ENCODE measurements at places on chromosomes 1 and 21. TPM values are rescaled to one million over a fixed set of nuclear protein-coding genes. Genes with fewer than 3 reads are reported as not detected.

The OVAAL gene
- not detected for total RNA-seq

GRCh38 chr1:154998818-154999570, 3.6 kb upstream of the ZBTB7B start:
- no peaks in the 10 kb centered on the region for H3K27me3 ChIP-seq
- DNase-seq: peak; percentile 82
- peak overlapping the region; percentile 96 for H3K27ac ChIP-seq
- H3K4me1 ChIP-seq: peaks cover 36% of the 10 kb centered on the region
- peak overlapping the region; percentile 97 for H3K4me3 ChIP-seq
- H3K36me3 ChIP-seq: no peaks in the 10 kb centered on the region

The CLEC20A gene
- not detected for total RNA-seq

GRCh38 chr1:219529116-219529515, 83.8 kb downstream of the ZC3H11B start:
- H3K4me1 ChIP-seq: peaks cover 4% of the 10 kb centered on the region
- no peak for DNase-seq
- H3K27me3 ChIP-seq: no peaks in the 10 kb centered on the region
- H3K27ac ChIP-seq: no peak overlapping the region

The KRTAP13-2 gene
- 10.7 TPM for total RNA-seq

DNA sequence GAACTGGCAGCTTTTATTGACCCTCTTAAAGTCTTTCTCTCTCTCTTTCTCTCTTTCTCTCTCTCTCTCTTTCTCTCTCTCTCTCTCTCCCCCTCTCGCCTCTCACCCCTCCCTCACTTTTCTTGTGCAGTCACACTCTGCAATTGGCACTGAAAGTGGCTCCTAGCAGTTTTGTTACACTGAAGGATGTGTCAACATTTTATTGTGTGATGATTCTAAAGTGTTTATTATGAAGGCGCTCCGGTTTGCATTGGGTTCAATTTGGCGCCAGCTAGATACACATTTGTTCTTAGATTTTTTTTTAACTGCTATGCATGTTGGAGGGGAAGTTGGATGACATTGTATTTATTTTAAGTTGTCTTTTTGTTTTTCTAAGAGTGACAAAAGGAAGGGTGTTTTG, 64.0 kb upstream of the CHRM3 start:
- no peaks in the 10 kb centered on the region for H3K27me3 ChIP-seq
- H3K4me1 ChIP-seq: no peaks in the 10 kb centered on the region
- H3K4me3 ChIP-seq: no peak overlapping the region
- H3K36me3 ChIP-seq: no peaks in the 10 kb centered on the region
- H3K27ac ChIP-seq: no peak overlapping the region
- DNase-seq: no peak

DNA sequence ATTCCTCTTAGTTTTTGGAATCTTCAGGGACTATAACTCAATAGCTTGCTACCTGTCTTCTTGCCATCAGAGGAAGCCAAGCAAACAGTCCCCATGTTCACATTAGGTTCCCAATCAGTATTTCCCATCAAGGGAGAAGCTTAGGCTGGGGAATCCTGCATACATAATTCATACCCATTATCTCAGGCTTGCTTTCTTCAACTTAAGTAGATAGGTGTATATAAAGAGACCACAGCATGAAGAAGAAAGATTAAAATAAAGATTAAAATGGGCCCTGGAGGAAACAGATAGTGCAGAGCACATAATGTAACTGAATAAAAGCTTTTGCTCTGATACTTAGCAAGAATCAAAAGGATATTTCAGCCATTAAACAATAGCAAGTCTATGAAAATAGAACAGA, 29.0 kb upstream of the KCNK1 start:
- no peaks in the 10 kb centered on the region for H3K27me3 ChIP-seq
- no peaks in the 10 kb centered on the region for H3K4me1 ChIP-seq
- DNase-seq: no peak
- no peaks in the 10 kb centered on the region for H3K36me3 ChIP-seq

DNA sequence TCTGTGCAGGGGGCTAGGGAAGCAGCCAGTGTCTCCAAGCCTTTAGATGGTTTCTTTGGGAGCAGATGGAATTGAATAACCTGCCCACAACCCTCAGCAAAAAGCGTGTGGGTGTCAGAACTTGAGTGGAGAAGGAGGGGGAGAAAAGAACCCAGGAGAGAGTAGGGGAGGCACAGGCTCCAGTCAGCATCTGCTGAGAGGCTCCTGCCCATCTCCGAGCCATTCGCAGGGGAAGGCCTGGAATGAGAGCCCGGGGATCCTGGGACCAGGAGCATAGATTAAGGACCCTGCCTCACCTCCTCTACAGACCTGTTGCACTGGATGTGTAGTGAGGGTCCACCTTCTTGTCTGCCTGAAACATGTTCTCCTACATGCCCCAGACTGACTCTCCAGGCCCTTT, 16.3 kb downstream of the TMEM81 start:
- H3K36me3 ChIP-seq: no peaks in the 10 kb centered on the region
- H3K4me3 ChIP-seq: no peak overlapping the region
- peaks cover 1% of the 10 kb centered on the region for H3K4me1 ChIP-seq
- DNase-seq: peak; percentile 8

The KRTAP21-2 gene
- not detected for total RNA-seq

DNA sequence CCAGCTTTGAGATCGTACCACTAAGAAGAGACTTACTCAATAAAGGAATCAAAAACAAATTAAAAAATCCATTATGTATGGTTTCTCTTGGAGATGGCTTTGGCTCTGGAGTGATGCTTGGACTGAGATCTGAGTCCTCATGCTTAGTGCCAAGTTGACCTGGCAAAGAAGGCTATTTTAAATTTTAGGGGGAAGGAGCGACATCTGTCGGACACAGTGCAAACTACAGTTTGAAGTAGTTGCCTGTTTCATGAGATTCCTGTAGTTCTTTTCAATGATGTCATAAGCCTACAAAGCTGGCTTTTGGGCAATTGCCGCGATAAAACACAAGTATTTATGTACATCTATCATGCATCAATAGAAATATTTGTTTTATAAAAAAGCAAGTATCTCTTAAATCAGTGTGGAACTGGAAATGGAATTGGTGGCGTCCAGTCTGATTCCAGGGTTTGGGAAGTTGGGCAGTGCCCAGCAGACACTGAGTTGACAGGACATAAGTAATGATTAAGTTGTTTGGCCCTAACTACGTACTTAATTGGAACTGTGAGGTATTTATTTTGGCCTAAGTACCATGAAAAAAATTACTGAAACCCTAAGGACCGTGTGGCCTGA, 50.0 kb downstream of the TBCE start:
- no peak overlapping the region for H3K27ac ChIP-seq
- no peak overlapping the region for H3K4me3 ChIP-seq
- DNase-seq: no peak
- H3K4me1 ChIP-seq: no peaks in the 10 kb centered on the region
- H3K36me3 ChIP-seq: peaks cover 3% of the 10 kb centered on the region

DNA sequence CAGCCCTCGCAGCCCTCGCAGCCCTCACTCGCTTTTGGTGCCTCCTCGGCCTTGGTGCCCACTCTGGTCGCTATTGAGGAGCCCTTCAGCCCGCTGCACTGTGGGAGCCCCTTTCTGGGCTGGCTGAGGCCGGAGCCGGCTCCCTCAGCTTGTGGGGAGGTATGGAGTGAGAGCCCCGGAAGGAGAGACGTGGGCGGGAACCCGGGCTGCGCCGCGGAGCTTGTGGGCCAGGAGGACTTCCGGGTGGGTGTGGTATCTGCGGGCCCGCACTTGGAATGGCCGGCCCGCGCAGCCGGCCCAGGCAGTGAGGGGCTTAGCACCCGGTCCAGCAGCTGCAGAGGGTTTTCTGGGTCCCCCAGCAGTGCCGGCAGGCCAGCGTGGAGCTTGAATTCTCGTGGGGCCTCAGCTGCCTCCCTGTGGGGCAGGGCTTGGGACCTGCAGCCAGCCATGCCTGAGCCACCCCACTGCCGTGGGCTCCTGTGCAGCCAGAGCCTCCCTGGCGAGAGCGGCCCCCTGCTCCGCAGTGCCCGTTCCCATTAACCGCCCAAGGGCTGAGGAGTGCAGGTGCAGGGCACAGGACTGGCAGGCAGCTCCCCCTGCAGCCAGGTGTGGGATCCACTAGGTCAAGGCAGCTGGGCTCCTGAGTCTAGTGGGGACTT, 9.9 kb upstream of the CFHR2 start:
- H3K27ac ChIP-seq: no peak overlapping the region
- H3K36me3 ChIP-seq: no peaks in the 10 kb centered on the region
- H3K4me3 ChIP-seq: no peak overlapping the region
- no peak for DNase-seq

The ADGRB2 gene
- total RNA-seq: 1.4 TPM

- DNase-seq: no peak
- no peaks in the 10 kb centered on the region for H3K27me3 ChIP-seq
- no peaks in the 10 kb centered on the region for H3K36me3 ChIP-seq
- H3K4me3 ChIP-seq: no peak overlapping the region
Observed at GRCh38 chr1:246971090-246971721, 36.7 kb downstream of the ZNF695 start.

The RGS7 gene
- total RNA-seq: not detected

DNA sequence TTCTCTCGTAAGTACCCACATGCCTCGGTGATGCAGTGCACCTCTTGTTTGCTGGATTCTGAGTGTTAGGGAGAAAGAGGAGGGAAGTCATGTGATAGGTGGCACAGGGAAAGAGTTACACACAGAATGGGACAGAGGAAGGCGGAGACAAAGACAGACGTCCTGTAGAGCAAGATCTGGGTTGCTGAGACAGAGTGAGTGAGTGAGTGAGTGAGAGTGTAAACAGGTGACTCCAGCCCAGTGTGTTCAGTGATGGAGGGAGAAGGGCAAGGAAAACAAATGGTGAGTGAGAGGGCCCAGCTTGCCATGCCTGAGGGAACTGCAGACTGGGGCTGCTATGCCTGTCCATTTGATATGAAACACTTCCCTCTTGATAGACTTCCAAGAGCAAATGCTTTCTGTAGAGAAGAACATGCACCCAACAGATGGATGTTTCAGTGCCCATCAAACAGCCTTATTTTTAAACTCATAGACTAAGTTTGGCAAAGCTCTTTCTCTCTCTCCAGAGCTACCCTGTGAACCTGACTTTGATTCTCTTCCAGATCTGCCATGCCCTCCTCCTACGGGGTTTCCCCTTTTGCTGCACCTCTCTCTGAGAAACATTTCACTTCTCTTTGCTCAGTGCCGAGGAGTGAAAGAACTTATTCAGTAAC, 209.9 kb upstream of the COA6 start:
- H3K27ac ChIP-seq: no peak overlapping the region
- H3K36me3 ChIP-seq: no peaks in the 10 kb centered on the region
- no peak overlapping the region for H3K4me3 ChIP-seq
- no peak for DNase-seq

- H3K4me3 ChIP-seq: peak overlapping the region; percentile 34
- no peaks in the 10 kb centered on the region for H3K36me3 ChIP-seq
- peaks cover 36% of the 10 kb centered on the region for H3K4me1 ChIP-seq
- H3K27me3 ChIP-seq: peaks cover 18% of the 10 kb centered on the region
- DNase-seq: no peak
- peak overlapping the region; percentile 16 for H3K27ac ChIP-seq
Observed at GRCh38 chr1:38558500-38559445, 300.8 kb downstream of the RRAGC start.

DNA sequence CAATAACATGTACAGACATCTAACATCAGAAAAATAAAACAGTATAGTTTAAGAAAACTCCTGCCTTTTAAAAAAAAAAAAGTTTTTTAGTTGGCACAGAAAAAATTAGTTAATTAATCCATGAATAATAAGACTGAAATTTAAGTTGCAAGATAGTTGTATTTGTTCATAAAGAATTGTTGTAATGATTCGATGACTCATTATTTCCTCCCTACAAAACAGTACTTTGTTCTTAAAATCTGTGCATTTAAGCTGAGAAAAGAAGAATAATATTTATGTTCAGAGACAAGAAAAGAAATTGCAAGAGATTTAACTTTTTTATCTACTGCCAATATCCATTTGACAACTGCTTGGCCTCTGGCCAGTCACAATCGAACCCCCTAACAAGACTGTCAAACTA, 894.7 kb downstream of the ADGRL2 start:
- H3K36me3 ChIP-seq: no peaks in the 10 kb centered on the region
- H3K27ac ChIP-seq: no peak overlapping the region
- no peaks in the 10 kb centered on the region for H3K27me3 ChIP-seq
- no peak overlapping the region for H3K4me3 ChIP-seq
- no peaks in the 10 kb centered on the region for H3K4me1 ChIP-seq

- no peak for DNase-seq
- H3K36me3 ChIP-seq: peaks cover 63% of the 10 kb centered on the region
- H3K4me3 ChIP-seq: no peak overlapping the region
- H3K27me3 ChIP-seq: no peaks in the 10 kb centered on the region
- no peak overlapping the region for H3K27ac ChIP-seq
Observed at GRCh38 chr1:154448331-154448811, 43.2 kb downstream of the IL6R start.

The ARTN gene
- 0.72 TPM for total RNA-seq

- H3K27ac ChIP-seq: no peak overlapping the region
- no peak for DNase-seq
- H3K4me1 ChIP-seq: no peaks in the 10 kb centered on the region
- no peaks in the 10 kb centered on the region for H3K27me3 ChIP-seq
- H3K4me3 ChIP-seq: no peak overlapping the region
Observed at GRCh38 chr1:214838351-214838750, 235.4 kb downstream of the CENPF start.

DNA sequence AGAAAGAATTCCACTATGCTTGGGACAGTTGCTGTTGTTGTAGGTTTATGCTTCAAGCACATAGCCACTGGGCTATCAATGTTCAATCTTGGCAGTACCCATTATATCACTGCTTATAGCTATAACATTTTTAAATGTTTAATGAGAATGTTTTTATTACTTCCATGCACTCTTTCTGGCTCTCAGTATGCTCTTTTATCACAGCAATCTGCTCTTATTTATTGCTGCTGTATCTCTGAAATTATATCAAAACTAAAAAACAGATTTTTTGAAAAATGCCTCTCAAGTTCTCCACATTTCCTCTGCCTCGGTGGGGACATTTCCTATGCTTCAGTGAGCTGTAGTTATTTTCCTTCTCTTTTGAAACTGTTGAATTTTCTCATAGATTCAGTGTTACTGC, 5.4 kb upstream of the SGIP1 start:
- DNase-seq: no peak
- no peaks in the 10 kb centered on the region for H3K36me3 ChIP-seq
- H3K4me1 ChIP-seq: peaks cover 11% of the 10 kb centered on the region
- H3K27ac ChIP-seq: no peak overlapping the region
- H3K27me3 ChIP-seq: peaks cover 12% of the 10 kb centered on the region
- H3K4me3 ChIP-seq: no peak overlapping the region

GRCh38 chr1:84998642-84999280, 1.8 kb upstream of the MCOLN2 start:
- no peak for DNase-seq
- peaks cover 37% of the 10 kb centered on the region for H3K27me3 ChIP-seq
- no peak overlapping the region for H3K27ac ChIP-seq
- H3K4me3 ChIP-seq: peak overlapping the region; percentile 67
- no peaks in the 10 kb centered on the region for H3K36me3 ChIP-seq

GRCh38 chr1:204904228-204904810, 33.7 kb downstream of the NFASC start:
- no peak overlapping the region for H3K4me3 ChIP-seq
- peaks cover 9% of the 10 kb centered on the region for H3K27me3 ChIP-seq
- no peaks in the 10 kb centered on the region for H3K4me1 ChIP-seq
- no peak for DNase-seq
- no peaks in the 10 kb centered on the region for H3K36me3 ChIP-seq
- H3K27ac ChIP-seq: no peak overlapping the region

Data from suprapubic skin (tissue), 4 donors.